ENCODE measurements at places on chromosomes 2 and 18.

GRCh38 chr2:167052825-167053224, 164.5 kb downstream of the XIRP2 start:
- DNase-seq, result peak; percentile 10

DNA sequence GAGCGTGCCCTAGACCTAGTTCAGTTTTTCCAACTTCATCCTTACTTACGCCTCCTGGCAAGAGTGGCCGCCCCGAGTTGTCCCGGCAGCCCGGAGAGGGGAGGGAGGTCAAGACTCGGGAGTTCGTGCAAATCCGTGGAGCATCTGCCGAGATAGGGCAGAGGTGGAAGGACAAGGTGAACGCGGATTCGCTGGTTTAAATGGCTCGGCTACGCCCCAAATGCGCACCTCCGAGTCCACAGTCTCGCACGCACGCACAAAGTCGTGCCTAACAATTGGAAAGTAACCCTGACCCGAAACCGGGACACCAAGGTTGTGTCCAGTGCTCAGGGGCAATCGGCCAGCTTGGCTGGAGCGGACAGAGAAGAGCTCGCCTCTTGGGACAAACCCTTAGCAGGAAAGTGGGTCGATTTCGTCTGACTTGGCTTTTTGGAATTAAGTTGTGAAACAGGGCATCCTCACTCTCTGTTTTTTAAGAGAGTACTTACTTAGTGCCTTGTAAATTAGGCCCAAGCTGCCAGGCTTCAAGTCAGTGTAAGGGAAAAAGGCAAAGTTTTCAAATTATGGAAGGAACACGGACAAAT, 726 bp upstream of the SS18 start:
- no peak for DNase-seq

DNA sequence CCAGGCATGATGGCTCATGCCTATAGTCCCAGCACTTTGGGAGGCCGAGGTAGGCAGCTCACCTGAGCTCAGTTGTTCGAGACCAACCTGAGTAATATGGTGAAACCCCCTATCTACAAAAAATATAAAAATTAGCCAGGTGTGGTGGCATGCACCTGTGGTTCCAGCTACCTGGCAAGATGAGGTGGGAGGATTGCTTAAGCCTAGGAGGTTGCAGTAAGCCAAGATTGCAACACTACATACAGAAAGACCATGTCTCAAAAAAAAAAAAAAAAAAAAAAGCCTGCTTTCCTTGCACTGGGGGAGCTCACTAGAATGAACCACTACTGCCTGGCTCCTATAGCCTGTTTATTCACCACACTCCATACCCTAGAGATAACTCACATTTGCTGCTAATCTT, 7.4 kb upstream of the MAT2A start:
- DNase-seq, result no peak

DNA sequence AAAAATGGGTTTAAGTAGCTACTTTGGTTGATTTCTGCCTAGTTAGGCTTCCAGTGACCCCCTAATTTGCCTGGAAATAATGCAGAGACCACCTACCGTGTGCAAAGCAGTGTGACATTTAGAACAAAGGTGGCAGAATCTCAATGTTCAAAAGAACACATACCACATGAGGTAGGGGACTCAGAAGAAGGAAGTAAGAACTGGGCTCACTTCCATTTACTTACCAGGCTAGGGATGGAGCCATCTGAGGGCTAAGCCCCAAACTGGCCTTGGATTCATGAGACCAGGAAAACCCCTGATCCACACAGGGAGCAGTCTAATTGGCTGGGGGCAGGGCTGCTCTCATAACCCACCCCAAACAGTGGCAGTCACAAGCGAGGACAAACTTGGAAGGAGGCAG, 190.7 kb downstream of the NCKAP5 start:
- DNase-seq, result no peak

DNA sequence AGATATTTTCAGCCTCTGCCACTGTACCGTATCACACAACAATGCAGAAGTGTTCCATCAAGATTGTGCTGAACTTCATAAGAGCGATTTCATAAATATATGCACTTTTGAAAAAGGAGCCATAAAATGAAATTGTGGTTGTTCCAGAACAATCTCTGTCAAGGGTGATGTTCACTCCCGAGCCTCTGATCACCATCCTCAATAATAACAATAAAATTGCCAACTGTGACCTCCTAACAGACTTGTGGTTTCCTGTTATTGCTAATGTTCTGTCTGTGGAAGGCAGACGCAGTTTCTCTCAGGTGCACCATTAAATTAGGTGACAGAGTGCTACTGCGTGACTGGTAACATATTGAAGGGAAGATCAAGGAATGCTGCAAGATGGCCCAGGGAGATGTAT, 383.7 kb downstream of the SOCS6 start:
- DNase-seq, result no peak

DNA sequence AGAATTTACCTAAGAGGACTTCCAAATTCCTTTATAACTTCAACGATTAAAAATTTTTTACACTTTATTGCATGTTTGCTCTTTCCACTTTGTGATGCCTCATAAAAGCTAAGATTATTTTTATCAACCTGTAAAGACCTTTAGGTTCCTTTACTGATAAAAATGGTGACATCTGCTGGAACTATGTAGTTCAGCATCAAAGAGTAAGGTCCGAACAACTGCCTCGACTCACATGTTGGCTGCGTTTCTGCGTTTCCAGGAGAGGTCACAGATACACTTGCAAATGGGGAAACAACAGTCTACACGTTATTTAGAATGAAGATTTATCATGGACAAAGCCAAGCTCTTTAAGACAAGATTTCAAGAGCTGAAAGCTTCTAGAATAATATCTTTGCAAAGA, 18.8 kb upstream of the TMX3 start:
- DNase-seq, result no peak

- no peak for DNase-seq
These were observed 66.2 kb downstream of the MAIP1 start for GRCh38 chr2:200021449-200022114.

GRCh38 chr18:48889981-48890762, 60.6 kb downstream of the SMAD7 start:
- DNase-seq, result no peak

- no peak for DNase-seq
These were observed 262.1 kb downstream of the EIPR1 start for GRCh38 chr2:3115301-3116042.

GRCh38 chr2:37454851-37455762, 110.7 kb downstream of the QPCT start:
- DNase-seq, result no peak

DNA sequence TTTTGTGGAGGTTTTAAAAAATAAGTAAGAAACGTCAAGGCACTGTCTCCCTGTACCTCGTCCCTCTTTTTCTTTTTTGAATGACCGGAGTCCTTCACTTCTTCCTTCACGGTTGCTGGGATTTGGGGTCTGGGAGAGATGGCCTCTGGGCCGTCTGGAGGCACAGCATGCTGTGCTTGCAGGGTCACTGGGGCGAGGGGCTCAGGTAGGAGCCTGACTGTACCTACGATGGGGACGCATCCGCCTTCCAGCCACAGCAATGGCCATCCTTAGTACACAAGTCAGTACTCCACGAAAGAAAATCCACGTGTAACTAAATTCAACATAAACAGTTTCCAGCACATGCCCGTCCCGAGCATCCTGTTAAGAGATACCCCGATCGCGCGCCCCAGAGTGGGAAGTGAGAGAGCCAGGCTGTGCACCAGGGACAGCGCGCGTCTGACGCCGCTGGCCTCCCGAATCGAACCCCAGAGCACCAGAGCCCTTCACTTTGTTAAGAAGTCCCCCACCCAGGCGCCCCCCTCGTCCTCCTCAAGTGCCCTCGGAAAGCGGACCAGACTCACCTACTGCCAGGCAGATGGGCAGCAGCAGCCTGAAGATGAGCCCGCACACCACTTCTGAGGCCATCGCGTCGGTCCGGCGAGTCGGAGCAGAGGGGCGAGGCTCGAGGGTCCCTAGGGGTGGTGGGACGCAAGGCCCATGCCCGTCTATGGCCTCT, 1.2 kb downstream of the PIEZO2 start:
- DNase-seq, result no peak

DNA sequence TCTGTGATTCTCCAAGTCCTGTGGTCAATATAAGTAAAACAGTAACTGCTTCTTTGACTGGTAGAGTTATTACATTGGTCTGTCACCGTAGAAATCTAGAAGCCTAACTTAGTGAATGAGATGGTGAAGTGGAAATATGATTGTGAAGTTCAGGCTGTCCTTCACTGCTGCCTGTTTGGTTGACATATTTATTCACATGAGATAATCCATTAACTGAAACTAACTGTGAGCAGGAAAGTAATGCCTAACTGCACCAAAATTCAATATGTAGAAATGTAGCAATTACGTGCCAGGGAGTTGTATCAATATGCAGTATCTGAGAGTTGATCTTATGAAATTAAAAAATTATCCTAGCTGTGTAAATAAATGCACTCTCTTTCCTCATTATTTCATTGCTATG, 147.7 kb upstream of the APCDD1 start:
- DNase-seq, result no peak

GRCh38 chr18:41974796-41975201, 19.8 kb downstream of the PIK3C3 start:
- no peak for DNase-seq

DNA sequence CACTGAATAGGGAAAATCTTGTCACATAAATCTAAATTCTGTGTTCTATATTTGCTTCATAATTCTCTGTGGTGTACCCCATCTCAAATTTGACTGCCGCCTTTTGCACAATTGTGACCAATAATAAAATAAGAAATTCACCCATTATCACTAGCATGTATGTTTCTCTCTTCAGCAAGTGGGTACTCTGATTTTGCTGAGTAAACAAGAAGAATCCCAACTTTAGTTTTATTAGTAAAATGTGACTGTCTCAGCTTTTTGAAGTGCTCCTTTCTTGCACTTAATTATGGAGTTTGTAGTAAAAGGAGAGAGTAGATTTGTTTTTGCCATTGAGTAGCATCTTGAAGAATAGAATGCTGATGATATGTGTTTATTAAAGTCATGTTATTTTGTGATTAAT, 16.1 kb downstream of the ITPRID2 start:
- no peak for DNase-seq

- no peak for DNase-seq
These were observed 1339.0 kb downstream of the LRP1B start for GRCh38 chr2:140791802-140792201.

- DNase-seq, result peak; percentile 87
These were observed 72.2 kb downstream of the HDAC4 start for GRCh38 chr2:239328351-239329191.

GRCh38 chr2:174486563-174487107, at the start of gene GPR155:
TSS of gene GPR155 (minus strand) at chr2:174487029. CDS start at chr2:174481956, 5,073 bp downstream.
- DNase-seq, result peak; percentile 46

DNA sequence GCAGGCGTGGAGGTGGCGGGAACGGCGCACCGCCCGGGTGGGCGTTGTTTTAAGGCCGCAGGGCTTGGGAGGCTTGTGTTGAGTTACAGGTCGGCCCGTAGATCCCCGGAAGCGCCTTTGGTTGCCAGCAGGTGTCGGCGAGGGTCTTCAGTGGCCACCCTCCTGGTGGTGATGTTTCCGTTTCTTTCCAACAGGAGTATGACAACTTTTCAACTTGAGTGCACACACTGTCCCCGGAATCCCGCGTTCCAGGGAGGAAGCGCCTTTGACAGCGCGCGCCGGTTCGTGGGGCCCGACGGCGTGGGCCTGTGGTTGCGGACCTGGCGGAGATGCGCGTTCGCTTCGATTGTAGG, 1.0 kb upstream of the HDAC4 start:
- peak; percentile 50 for DNase-seq

GRCh38 chr2:11833601-11834000, 87.2 kb downstream of the LPIN1 start:
- no peak for DNase-seq

- peak; percentile 16 for DNase-seq
These were observed 109.4 kb downstream of the AOX1 start for GRCh38 chr2:200695191-200695590.

GRCh38 chr18:35695803-35696202, 114.3 kb downstream of the GALNT1 start:
- no peak for DNase-seq

DNA sequence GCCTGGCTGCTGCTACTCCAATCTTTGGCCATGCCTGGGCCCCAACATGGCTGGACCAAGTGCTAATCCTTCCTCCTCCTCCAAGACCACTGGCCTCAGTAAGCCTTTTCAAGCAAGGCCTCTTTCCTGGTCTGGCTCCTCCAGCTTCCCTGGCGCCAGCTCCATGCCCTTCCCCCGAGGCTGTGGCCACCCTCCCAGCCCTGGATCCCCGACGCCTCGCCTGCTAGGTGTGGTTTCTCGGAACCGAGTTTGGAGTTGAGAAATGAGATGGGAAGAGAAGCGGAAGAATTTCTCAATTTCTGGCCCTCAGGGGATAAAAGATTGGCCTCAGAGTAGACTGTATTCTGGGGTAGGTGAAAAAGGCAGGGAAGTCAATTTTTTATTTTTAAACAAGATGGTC, 46.4 kb downstream of the ADCY3 start:
- no peak for DNase-seq

GRCh38 chr2:24724111-24724775, 68.9 kb downstream of the PTRHD1 start:
- DNase-seq, result no peak

GRCh38 chr2:3523551-3524041, 4.3 kb upstream of the ADI1 start:
- peak; percentile 76 for DNase-seq

DNA sequence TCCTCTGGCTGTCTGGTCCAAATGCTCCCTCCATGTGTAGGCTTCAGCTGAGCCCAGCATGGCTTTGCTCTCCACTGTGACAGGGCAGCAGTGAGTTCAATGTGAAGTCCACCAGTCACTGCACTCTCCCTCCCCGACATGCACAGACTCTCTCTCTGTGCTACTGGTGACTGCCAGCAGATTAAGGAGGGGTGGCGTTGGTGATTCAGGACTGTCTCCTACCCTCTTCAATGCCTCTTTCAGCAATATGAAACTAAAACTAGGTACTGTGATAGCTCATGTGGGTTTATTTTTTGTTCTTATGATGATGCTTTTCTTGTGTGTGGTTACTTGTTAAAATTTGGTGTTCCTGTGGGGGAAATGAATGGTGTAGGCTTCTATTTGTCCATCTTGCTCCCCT, 201.0 kb upstream of the RBMS1 start:
- DNase-seq, result no peak

GRCh38 chr2:24077535-24077877, 1.4 kb upstream of the SF3B6 start:
- DNase-seq, result no peak

- DNase-seq, result no peak
These were observed 204.2 kb downstream of the CYP26B1 start for GRCh38 chr2:71943238-71944182.

DNA sequence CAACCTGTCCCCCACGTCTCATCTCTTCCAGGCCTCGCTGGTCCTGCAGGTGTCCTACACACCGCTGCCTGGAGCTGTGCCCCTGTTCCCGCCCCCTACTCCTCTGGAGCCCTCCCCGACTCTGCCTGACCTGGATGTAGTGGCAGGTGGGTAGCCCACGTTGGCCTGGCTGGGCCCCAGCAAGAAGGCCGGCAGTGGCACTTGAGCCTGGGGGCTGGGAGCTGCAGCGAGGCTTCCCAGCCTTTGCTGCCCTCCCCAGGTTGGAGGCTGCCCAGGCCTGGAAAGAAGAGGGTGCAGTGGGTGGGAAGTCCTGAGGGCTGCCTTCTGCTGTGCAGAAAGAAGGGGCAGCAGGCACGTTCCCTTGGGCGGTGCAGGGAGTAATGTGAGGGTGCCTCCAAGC, 58.4 kb downstream of the DYSF start:
- no peak for DNase-seq

Measured in AG08396 (cell line).